ENCODE measurements at places on chromosomes 12 and 14.

GRCh38 chr12:3869865-3870264 lies 3.3 kb downstream of the PARP11 start:
- no peak for DNase-seq

DNA sequence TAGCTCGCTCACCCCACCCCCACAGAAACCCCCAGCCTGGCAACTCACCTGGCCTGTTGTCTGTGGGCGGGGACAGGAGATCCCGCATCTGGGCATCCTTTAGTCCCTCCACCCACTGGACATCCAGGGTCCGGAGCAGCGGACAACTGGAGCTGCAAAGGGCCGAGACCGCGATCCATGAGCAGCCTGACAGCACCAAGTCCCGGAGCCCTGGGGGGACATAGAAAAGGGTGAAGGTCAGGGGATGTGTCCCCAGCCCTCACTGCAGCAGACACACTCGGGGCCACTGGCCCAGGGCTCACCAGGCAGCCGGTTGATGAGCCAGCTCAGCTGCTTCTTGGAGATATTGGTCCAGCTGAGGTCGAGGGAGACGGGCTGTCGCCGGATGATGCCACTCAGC lies 40.9 kb downstream of the RNF34 start:
- no peak for DNase-seq

DNA sequence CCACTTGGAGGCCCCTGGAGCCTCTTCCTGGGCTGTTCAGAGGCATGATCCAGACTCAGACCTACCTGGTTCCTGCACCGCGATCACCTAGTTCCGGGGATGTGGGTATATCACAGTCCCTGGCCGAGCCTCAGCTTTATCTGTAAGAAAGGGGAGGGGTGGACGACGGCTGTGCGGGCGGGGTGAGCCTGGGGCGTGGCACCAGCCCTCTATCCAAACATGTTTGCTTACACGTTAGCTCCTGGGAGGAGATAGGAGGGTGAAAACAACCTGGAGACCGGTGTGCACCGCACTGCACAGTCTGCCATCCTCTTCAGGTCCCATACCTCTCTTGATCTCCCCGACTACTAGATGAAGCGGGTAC lies 1.2 kb downstream of the ANKRD9 start:
- no peak for DNase-seq

DNA sequence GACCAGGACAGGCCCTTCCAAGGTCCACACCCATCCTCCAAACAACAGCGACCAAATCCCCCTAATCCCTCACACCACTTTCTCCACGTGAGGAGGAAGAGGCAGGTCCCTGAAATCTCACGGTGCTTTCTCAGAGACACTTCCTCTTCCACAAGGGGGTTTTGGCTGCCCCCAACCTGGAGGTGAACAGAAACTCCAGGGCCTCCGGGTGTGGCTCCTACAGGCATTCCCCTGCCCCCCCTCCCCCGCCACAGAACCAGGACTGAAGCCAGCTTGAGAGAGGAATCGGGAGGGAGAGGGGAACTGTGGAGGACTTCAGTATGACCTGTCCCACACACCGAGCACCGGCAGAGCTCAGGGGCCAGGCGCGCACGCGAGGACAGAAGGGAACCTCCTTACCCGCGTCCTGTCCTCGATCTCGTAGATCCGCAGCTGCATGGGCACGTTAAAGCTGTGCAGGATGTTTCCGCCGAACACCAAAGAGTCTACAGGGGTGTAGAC lies 60.2 kb downstream of the KDM2B start:
- no peak for DNase-seq

DNA sequence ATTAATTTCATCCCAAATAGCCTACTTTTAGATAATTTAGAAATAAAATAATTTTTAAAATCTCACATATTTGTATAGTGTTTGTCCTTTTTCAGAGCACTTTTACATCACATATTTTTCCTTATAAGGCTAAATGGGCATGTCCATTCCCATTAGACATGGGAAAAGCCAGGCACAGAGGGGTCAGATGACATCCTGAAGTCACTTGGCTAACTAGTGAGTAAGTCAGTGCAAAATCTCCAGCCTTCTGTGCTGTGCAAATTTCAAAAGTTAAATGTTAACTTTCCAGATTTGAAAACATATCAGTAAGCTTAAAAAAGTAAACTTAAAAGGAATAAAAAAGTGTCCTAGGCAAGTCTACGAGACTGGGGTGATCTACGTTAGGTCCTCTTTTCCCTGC lies 117.4 kb downstream of the EMP1 start:
- DNase-seq: no peak

Data from skin of body (tissue), 3 donors.